ENCODE measurements at places on chromosomes 13 and 19.

DNA sequence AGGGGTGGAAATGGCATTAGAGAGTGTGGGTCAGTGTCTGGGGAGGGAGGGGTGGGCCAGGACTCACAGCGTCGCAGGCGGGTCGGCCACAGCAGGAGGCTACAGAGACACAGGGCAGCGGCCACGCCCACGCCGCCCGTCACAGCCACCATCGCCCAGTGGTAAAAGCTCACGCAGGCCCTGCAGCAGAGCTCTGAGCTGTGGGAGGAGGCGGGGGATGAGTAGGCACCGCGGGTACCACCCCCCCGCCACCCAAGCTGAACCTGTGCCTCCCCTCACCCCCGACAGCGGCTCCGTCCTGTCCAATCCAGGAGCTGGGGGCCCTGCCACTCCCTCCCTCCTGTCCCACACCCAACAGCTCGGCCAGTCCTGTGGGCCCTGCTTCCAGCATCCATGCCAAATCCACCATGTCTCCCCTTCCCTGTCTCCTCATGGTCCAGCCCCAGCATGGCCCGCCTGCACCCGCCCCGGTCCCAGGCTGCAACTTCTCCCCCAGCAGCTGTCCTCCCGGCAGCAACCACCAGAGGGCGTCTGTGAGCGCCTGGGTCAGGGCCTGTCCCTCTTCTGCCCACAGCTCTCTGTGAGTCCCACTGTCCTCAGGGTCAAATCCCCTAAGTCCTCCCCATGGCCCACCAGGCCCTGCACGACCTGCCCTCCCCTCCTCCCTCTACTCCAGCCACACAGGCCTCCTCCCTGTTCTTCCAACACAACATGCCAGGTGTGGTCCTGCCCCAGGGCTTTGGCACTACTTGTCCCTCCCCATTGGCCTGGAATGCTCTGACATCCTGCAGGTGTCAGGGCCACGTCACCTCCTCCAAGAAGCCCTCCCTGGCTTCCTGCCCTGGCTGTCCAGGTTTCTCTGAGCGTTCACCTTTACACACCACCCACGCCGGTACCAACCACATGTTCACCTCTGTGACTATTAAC, 6.0 kb downstream of the TEKTIP1 start:
- H3K27me3 ChIP-seq: no peaks in the 10 kb centered on the region
- no peak overlapping the region for H3K4me3 ChIP-seq
- peaks cover 3% of the 10 kb centered on the region for H3K36me3 ChIP-seq
- no peak overlapping the region for H3K27ac ChIP-seq
- H3K4me1 ChIP-seq: no peaks in the 10 kb centered on the region
- DNase-seq: peak; percentile 35

GRCh38 chr19:49229416-49229815, 71.8 kb downstream of the TRPM4 start:
- H3K4me3 ChIP-seq: no peak overlapping the region
- H3K27me3 ChIP-seq: no peaks in the 10 kb centered on the region
- H3K4me1 ChIP-seq: peaks cover 10% of the 10 kb centered on the region
- no peak for DNase-seq
- no peaks in the 10 kb centered on the region for H3K36me3 ChIP-seq

- peaks cover 1% of the 10 kb centered on the region for H3K36me3 ChIP-seq
- DNase-seq: no peak
- H3K4me3 ChIP-seq: no peak overlapping the region
- H3K27ac ChIP-seq: no peak overlapping the region
- no peaks in the 10 kb centered on the region for H3K27me3 ChIP-seq
These were observed 74.7 kb downstream of the ERICH6B start for GRCh38 chr13:45540864-45541263.

GRCh38 chr13:26538363-26539317, 18.8 kb upstream of the WASF3 start:
- peaks cover 11% of the 10 kb centered on the region for H3K4me1 ChIP-seq
- no peaks in the 10 kb centered on the region for H3K27me3 ChIP-seq
- no peak overlapping the region for H3K4me3 ChIP-seq
- no peak overlapping the region for H3K27ac ChIP-seq

DNA sequence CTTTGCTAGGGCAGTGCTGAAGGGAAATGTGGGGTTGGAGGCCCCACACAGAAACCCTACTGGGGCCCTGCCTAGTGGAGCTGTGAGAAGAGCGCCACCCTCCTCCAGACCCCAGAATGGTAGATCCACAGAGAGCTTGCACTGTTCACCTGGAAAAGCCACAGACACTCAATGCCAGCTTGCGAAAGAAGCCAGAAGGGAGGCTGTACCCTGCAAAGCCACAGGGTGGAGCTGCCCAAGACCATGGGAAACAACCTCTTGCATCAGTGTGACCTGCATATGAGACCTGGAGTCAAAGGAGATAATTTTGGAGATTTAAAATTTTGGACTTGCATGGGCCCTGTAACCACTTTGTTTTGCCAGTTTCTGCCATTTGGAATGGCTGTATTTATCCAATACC, 615.4 kb upstream of the MIR17HG start:
- no peaks in the 10 kb centered on the region for H3K36me3 ChIP-seq
- no peaks in the 10 kb centered on the region for H3K4me1 ChIP-seq
- H3K27me3 ChIP-seq: no peaks in the 10 kb centered on the region
- H3K4me3 ChIP-seq: no peak overlapping the region
- peak; percentile 3 for DNase-seq

DNA sequence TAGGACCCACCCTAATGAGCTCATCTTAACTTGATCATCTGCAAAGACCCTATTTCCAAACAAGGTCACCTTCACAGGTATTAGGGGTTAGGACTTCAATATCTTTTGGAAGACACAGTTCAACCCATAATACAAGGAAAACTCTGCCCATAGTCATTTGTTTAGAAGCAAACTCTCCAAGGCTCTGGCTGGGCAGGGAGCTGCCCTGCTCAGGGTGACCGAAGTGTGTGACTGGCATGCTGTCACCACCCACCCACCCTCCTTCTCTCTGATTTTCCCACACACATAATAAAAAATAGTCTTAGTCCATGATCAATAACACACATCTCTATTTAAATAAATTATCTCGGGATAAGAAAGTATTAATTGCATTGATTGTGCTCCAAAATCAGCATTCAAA, 161.1 kb downstream of the KCTD15 start:
- peaks cover 40% of the 10 kb centered on the region for H3K27me3 ChIP-seq
- H3K4me1 ChIP-seq: no peaks in the 10 kb centered on the region
- no peak overlapping the region for H3K27ac ChIP-seq
- no peak for DNase-seq
- no peak overlapping the region for H3K4me3 ChIP-seq

- no peaks in the 10 kb centered on the region for H3K4me1 ChIP-seq
- no peaks in the 10 kb centered on the region for H3K36me3 ChIP-seq
- no peaks in the 10 kb centered on the region for H3K27me3 ChIP-seq
- DNase-seq: no peak
These were observed 30.1 kb upstream of the CCDC124 start for GRCh38 chr19:17902701-17903100.

- H3K36me3 ChIP-seq: peaks cover 1% of the 10 kb centered on the region
These were observed 27.2 kb downstream of the EPN1 start for GRCh38 chr19:55702131-55702627.

GRCh38 chr13:71829547-71829946, 37.5 kb downstream of the DACH1 start:
- no peaks in the 10 kb centered on the region for H3K4me1 ChIP-seq
- H3K27me3 ChIP-seq: no peaks in the 10 kb centered on the region
- DNase-seq: no peak
- no peaks in the 10 kb centered on the region for H3K36me3 ChIP-seq
- no peak overlapping the region for H3K27ac ChIP-seq

- DNase-seq: no peak
- H3K27ac ChIP-seq: no peak overlapping the region
- no peaks in the 10 kb centered on the region for H3K27me3 ChIP-seq
- peaks cover 30% of the 10 kb centered on the region for H3K4me1 ChIP-seq
- H3K4me3 ChIP-seq: no peak overlapping the region
- H3K36me3 ChIP-seq: no peaks in the 10 kb centered on the region
These were observed 3.2 kb upstream of the NKG7 start for GRCh38 chr19:51375504-51376221.

- no peaks in the 10 kb centered on the region for H3K36me3 ChIP-seq
- no peak overlapping the region for H3K27ac ChIP-seq
- DNase-seq: no peak
- no peak overlapping the region for H3K4me3 ChIP-seq
These were observed 14.3 kb downstream of the COL5A3 start for GRCh38 chr19:9995999-9996398.

DNA sequence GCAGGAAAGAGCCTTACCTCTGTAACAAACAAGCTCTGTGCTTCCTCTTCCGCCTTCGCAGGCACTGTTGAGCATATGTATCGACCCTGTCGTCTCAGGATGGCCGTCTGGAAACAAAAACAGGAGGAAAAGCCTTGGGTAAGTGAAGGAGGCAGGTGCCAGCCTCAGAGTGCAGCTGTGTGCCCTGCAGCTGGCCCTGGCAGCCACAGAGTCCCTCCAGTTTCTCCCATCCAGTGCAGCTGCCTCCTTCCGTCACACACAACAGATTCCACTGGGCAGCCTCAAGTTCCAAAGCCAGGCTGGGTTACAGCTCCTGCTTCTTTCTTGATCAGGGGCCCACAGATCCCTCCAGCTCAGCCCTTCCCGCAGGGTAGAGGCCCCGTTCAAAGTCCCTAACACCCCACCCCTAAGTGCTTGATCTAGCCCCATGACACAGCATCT, 47.7 kb downstream of the DOCK9 start:
- no peak overlapping the region for H3K27ac ChIP-seq
- DNase-seq: no peak
- H3K4me1 ChIP-seq: no peaks in the 10 kb centered on the region
- H3K4me3 ChIP-seq: no peak overlapping the region
- H3K36me3 ChIP-seq: no peaks in the 10 kb centered on the region

- no peak overlapping the region for H3K27ac ChIP-seq
- no peaks in the 10 kb centered on the region for H3K27me3 ChIP-seq
- H3K4me1 ChIP-seq: 0 out of 2 replicates have a peak, but pooled peaks cover 2% of the 10 kb centered on the region
- no peaks in the 10 kb centered on the region for H3K36me3 ChIP-seq
- no peak overlapping the region for H3K4me3 ChIP-seq
- DNase-seq: peak; percentile 16
These were observed 313.1 kb upstream of the MAB21L1 start for GRCh38 chr13:35789335-35790165.

DNA sequence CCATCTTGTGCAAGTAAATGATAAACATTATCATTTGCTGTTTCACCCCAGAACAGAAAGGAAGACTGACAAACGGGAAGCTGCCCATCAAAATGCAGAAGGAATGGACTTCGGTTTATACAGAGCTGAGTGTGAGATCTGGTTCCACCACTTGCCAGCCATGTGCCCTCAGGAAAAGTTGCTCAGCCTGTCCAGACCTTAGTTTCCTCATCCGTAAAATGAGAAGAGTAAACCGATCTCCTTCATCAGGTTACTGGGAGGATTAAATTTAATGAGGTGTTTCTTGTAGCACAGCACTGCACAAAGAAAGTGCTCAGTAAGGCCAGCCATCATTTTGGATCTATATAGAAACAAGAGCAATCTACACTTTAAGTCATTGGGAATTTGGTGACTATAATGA, 36.7 kb upstream of the SERP2 start:
- DNase-seq: no peak
- H3K36me3 ChIP-seq: no peaks in the 10 kb centered on the region
- H3K4me3 ChIP-seq: no peak overlapping the region
- no peaks in the 10 kb centered on the region for H3K4me1 ChIP-seq
- H3K27ac ChIP-seq: no peak overlapping the region

- H3K27me3 ChIP-seq: no peaks in the 10 kb centered on the region
- no peak overlapping the region for H3K27ac ChIP-seq
- H3K36me3 ChIP-seq: no peaks in the 10 kb centered on the region
- no peak overlapping the region for H3K4me3 ChIP-seq
- no peak for DNase-seq
These were observed 64.8 kb downstream of the UNC13A start for GRCh38 chr19:17623224-17623935.

GRCh38 chr19:41967054-41967783, 8.1 kb upstream of the RABAC1 start:
- no peak for DNase-seq
- H3K27me3 ChIP-seq: peaks cover 12% of the 10 kb centered on the region
- H3K27ac ChIP-seq: no peak overlapping the region
- H3K4me1 ChIP-seq: no peaks in the 10 kb centered on the region

DNA sequence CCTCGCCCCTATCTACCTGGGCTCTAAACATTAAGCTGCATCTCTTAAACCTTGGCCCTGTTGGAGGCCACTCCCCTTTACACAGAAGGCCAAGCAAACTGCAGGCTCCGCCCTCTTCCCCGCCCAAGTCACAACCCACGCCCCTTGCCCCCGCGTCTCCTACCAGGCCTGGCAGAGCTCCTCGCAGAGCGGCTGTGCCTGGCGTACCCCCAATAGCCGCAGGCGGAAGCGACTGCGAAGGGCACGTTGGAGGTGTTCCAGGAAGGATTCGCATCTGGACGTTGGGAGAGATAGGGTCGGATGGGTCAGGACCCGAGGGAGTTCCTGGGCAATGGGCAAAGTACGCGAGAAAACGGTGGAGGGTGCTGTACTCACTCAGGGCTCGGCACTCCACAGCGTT, 5.9 kb downstream of the RTBDN start:
- peaks cover 43% of the 10 kb centered on the region for H3K4me1 ChIP-seq
- no peaks in the 10 kb centered on the region for H3K36me3 ChIP-seq
- peaks cover 16% of the 10 kb centered on the region for H3K27me3 ChIP-seq

DNA sequence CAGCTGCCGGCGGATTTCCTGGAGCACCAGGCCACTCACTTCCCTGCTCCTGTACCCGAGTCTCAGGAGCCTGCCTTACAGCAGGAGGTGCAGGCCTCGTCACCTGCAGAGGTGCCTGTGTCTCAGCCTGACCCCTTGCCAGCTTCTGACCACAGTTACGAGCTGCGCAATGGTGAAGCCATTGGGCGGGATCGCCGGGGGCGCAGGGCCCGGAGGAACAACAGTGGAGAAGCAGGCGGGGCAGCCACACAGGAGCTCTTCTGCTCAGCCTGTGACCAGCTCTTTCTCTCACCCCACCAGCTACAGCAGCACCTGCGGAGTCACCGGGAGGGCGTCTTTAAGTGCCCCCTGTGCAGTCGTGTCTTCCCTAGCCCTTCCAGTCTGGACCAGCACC, 3.3 kb downstream of the ZNF574 start:
- no peak overlapping the region for H3K4me3 ChIP-seq
- H3K4me1 ChIP-seq: peaks cover 43% of the 10 kb centered on the region
- H3K36me3 ChIP-seq: peaks cover 24% of the 10 kb centered on the region
- H3K27me3 ChIP-seq: no peaks in the 10 kb centered on the region
- no peak overlapping the region for H3K27ac ChIP-seq
- DNase-seq: no peak

GRCh38 chr13:102564564-102564963, 32.2 kb upstream of the TPP2 start:
- no peaks in the 10 kb centered on the region for H3K36me3 ChIP-seq
- H3K27me3 ChIP-seq: 0 out of 3 replicates have a peak, but pooled peaks cover 2% of the 10 kb centered on the region
- peaks cover 12% of the 10 kb centered on the region for H3K4me1 ChIP-seq
- DNase-seq: no peak

DNA sequence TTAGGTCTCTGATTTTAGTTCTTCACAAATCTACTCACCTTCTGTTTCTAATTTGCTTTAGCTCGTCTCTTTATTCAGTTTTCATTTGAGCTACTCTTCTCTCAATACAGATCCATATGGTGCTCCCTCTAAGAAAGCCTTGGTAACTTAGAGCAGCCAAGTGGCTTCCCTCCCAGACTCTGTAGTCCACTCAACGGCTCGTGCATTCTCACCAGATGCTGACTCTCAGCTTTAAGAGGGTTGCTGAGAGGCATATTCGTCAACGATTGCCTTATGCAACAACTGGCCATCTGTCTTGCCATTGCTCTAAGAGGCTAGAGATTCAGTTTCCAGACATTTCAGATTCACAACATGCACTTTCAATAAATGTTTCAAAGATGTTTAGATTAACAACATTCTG, 785.8 kb upstream of the SLC10A2 start:
- no peaks in the 10 kb centered on the region for H3K4me1 ChIP-seq
- no peak overlapping the region for H3K27ac ChIP-seq
- no peak overlapping the region for H3K4me3 ChIP-seq
- no peaks in the 10 kb centered on the region for H3K36me3 ChIP-seq

GRCh38 chr19:18062028-18062427, 24.7 kb downstream of the IL12RB1 start:
- DNase-seq: no peak
- H3K4me3 ChIP-seq: no peak overlapping the region
- no peaks in the 10 kb centered on the region for H3K27me3 ChIP-seq
